Suppressor macrophage treated with lipopolysaccharide for 1 hour (primary cell): ENCODE measurements at places on chromosomes 7 and 10.

DNA sequence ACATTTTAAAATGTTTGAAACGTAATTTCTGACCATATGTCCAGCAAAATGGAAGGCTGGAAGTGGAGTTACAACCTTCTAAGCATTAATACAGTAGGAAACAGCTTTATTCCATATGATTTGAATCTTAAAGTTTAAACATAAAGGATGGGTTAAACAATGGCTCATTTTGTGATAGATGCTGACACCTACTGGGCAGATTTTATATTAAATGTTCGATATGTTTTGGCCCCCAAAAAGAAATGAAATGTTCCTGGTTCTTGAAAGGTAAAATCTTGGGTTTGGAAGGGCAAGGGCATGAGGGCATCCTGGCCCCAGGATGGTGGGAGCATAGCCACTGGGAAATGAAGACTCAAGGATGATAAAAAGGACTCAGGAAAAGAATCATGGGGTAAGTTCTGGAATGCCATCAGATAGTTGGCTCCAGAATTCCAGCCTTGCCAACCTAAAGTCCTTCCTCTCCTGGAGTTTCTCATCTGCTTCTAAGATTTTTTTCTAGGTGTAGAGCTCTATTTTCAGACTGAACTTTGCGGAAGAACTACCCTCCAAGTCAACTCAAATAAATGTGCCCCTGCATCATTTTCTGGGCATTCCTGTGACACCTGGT, 34.6 kb upstream of the SLC35G1 start:
- peak; percentile 8 for DNase-seq

GRCh38 chr7:6186577-6186976, 85.8 kb downstream of the CYTH3 start:
- no peak for DNase-seq

- DNase-seq, result no peak
Observed at GRCh38 chr7:7732621-7733281, 14.3 kb upstream of the RPA3 start.

DNA sequence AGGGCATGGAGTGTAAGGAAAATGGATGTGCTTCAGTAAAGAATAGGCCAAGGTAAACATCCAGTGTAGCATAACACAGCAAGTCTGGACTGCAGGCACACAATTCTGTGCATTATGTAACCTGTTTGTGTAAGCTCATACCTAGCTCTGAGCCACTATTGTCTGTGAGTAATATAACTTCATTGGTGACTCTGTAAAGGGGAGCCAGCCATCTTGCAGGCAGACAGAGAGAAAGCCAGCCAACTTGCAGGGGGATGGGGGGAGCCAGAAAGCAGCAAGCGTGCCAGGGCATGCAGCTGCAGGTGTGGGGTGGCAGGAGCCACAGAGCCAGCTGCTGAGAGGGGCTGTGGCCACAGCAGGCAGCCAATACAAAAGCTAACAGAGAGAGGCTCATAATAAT, 449.2 kb downstream of the IPMK start:
- DNase-seq, result no peak

DNA sequence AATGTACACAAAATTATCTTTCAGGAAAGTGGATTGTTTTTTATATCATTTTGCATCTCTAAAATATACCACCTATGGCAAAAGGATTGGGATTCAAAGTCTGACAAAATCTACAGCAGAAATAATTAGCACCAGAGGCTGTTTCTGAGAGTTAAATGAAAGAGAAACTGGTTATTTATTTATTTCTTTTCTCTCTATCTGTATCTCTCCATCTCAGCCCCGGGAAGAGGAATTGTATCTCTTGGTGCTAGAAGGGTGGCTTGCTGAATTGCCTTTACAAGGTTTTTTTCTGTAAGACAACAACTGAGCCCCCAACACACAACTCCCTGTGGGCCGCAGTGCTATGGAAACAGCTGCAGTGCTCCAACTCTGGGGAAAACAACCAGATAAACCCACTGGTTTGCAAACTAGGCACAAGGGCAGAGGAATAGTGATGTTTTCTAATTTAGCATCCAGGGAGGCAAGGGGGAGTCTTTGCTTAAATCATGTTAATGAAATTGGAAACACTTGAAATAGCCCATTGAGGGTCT, 249.0 kb downstream of the KCNMA1 start:
- DNase-seq, result no peak

GRCh38 chr10:94428766-94429707, 26.7 kb downstream of the TBC1D12 start:
- no peak for DNase-seq

DNA sequence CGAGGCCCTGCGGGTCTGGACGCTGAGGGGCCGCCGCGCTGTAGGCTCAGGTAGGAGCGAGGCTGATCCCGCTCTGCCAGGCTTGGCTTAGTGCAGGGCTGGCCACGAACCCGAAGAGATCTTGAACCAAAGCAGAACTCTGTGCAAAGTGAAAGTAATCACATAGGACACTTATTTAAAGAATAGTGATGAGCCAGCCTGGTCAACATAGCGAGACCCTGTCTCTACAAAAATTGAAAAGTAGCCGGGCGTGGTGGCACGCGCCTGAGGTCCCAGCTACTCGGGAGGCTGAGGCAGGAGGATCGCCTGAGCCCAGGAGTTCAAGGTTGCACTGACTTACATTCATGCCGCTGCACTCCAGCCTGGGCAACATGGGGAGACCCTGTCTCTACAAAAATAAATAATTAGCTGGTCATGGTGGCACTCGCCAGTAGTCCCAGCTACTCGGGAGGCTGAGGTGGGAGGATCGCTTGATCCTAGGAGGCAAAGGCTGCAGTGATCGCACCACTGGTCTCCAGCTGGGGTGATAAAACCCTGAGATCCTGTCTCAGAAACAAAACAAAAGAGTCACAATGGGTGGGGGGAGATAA, 541 bp downstream of the ZSCAN25 start:
- no peak for DNase-seq

- DNase-seq, result no peak
Observed at GRCh38 chr10:62008196-62008595, 106.7 kb downstream of the ARID5B start.

DNA sequence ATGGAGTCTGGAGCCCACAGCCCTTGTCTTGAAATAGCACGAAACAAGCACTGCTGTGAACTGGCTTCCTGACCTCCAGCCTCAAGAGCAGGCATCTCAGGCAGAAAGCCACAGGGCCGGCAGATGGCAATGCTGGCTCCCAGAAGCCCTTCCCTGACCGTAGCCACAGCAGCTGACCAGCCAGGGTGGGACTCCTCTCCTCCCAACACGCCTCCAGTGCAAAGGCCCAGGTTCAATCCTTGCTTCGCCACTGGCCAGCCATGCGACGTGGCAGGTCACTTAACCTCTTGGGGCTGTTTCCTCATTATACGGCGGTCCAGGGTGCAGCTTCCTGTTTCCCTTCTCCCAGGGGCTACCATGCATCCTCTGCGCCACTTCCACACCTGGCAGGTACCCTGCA, 12.8 kb downstream of the PRKAG2 start:
- no peak for DNase-seq

DNA sequence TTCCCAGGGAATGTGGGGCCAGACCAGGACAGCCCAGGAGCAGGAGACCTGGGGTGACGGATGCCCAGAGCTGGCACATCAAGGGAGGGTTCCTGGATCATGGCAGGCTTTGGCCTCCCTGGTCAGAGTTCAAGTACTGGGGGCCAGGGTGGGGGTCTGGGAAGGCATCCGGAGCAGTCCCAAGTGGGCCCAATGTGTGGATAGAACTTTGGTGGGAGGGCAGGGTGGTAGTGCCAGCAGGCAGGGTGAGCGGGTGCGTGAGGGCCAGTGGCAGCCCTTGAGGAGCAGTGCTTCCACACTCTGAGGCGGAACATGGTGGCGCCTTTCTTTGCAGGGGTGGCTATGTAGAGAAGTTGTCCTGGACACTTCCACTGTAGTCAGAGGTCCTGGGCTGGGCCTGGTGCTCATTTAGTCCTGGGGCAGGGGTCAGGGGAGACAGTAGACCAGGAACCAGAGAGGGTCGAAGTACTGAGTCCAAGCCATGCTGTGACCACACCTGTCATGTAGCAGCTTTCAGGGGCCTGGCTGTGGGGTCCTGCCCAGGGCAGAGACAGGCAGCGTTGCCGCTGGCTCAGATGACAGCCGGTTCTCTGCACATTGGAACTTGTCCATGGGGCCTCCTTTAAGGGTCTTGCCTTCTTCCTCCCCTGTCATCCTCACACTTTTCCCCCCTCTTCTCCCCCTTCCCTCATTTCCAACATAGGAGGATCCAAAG, 22.2 kb upstream of the CSGALNACT2 start:
- DNase-seq, result no peak

GRCh38 chr10:106387063-106387462, 777.4 kb downstream of the SORCS1 start:
- DNase-seq, result no peak

GRCh38 chr7:151137076-151137675, 30.3 kb downstream of the GBX1 start:
- DNase-seq, result no peak

GRCh38 chr7:155262031-155262430, 35.6 kb upstream of the INSIG1 start:
- no peak for DNase-seq

DNA sequence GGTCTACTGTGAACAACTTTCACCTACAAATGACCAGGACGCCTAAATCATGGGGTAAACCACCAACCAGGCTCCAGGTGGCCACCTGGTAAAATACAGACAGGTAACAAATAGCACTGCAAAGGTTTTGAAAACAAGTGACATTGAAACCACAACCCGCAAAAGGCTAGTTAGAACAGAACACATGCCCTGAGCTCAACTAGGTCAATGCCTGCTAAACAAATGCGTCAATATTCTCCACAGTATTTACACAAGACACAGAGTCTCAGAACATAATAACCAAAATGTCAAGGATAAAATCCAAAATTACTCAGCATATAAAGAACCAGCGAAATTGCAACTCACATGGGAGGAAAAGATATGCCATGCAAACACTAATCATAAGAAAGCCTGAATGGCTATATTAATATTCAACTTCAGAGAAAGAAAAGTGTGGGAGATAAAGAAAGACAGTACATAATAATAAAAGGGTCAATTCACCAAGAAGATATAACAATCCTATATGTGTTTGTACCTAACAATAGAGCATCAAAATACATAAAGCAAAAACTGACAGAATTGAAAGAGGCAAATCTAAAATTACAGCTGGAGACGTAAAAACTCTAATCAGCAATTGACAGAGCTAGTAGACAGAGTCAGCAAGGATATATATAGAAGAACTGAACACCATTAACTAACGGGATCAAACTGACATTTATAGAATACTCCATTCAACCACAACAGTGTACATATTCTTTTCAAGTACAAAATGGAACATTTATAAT, 47.6 kb downstream of the SMURF1 start:
- DNase-seq, result no peak

- no peak for DNase-seq
Observed at GRCh38 chr7:121546632-121547543, 150.8 kb upstream of the FAM3C start.

DNA sequence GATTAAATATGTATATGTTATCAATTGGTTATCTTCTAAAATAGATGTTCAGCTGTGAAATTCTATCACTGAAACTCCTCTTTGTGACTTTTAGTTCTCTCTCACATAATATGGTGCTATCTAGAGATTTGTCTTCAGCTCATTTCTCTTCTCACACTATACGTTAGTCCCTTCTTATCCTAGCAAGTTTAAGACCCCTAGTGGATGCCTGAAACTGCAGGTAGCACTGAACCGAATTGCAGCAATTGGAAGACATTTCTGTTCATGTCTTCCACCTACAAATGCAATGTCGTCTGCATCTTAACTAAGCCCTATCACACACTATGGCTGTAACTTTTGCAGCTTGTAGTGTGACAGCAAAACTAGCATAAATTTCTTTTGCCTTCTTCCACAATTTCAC, 442.7 kb upstream of the POM121L12 start:
- no peak for DNase-seq

- no peak for DNase-seq
Observed at GRCh38 chr7:128858380-128859231, 4.0 kb upstream of the ATP6V1F start.

GRCh38 chr10:31121757-31122577, 90.3 kb upstream of the ZNF438 start:
- peak; percentile 19 for DNase-seq

GRCh38 chr10:132499367-132499685, 38.3 kb upstream of the INPP5A start:
- DNase-seq, result no peak

GRCh38 chr7:50727072-50727471, 55.6 kb downstream of the GRB10 start:
- no peak for DNase-seq

DNA sequence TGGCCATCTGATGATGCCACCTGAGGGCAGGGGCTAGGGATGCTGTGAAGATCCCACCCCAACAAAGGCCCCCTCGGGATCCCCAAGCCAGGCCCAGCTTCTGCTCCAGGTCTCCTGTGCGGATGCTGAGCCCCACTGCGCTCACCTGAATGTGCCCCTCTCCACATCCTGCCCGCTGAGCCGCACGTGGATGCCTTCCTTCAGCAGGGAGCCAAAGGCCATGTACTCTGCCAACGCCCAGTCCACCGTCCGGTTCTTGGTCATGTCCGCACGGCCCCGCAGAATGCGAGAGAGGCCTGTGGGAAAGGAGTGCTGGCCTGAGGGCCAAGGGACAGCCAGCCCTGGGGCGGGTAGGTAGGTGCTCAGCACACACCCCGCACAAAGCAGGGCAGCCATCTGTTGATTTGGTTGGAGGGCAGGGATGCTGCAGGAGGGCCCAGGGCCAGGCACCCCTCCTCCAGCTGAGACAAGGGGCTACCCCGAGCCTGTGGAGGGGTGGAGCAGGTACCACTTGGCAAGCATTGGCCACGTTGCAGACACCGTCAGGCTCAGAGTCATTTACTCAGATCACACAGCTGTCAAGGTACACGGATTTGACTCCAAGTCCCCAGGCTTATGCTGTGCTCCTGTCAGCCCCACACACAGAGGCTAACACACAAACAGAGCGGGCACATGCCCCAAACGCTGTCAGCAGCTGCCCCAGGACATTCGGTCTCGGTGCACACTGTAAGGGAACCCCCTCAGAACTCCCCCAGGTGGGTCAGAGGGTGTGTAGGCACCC, 19.2 kb downstream of the OGDHL start:
- no peak for DNase-seq

DNA sequence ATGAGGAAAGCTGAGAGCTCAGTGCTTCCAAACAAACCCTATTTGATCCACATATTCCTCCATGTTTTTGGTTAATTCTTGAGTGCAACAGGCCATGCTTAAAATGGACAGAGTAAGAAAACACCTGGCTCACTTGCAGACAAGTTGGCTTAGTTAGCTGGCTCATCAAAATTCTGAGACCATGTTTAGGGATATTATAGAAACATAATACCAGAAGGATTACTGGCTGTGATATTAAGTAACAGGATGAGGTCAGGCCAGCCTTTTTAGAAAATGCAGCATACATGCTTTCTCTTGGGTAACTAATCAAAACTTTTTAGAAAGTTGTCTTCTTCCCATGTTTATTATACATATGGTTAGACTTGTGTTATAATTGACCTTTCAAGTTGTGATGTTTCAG, 867.2 kb upstream of the LRRTM3 start:
- no peak for DNase-seq

- peak; percentile 52 for DNase-seq
Observed at GRCh38 chr10:86443936-86444335, 77.3 kb upstream of the GRID1 start.

GRCh38 chr10:25778646-25779045, 155.4 kb upstream of the MYO3A start:
- no peak for DNase-seq
